ENCODE measurements at places on chromosomes 2 and 18.

- no peak for DNase-seq
Measured at GRCh38 chr2:114684403-114684802, 242.0 kb downstream of the DPP10 start.

- no peak for DNase-seq
Measured at GRCh38 chr18:51236225-51236624, 38.7 kb upstream of the MEX3C start.

- DNase-seq, result no peak
Measured at GRCh38 chr2:233349005-233349998, 5.0 kb upstream of the DGKD start.

GRCh38 chr2:9269295-9269694 is 62.7 kb downstream of the ASAP2 start:
- DNase-seq, result no peak

- peak; percentile 71 for DNase-seq
Measured at GRCh38 chr2:30234180-30234971, 3.0 kb downstream of the LBH start.

DNA sequence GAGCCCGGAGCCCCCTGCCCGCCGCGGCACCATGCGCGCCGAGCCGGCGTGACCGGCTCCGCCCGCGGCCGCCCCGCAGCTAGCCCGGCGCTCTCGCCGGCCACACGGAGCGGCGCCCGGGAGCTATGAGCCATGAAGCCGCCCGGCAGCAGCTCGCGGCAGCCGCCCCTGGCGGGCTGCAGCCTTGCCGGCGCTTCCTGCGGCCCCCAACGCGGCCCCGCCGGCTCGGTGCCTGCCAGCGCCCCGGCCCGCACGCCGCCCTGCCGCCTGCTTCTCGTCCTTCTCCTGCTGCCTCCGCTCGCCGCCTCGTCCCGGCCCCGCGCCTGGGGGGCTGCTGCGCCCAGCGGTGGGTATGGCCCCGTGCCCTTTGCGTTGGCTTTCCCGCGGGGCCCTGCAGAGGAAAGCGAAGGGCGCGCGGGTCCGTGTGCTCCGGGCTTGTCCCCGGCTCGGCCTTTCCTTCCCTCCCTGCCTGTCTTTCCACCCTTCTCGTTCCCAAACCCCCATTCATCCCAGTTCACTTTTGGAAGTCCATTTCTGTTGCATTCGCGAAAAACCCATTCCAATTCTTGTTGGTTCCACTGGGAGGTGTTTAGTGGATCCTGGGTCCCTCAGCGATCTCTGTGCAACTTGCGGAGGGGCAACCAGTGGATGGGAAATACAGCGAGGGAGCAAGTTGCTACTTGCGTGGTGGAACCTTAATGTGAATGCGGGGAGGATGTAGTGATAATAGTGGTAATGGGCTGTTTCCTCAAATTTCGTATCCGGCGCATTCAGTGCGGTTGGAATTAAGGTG is 599 bp downstream of the ADAM23 start:
- DNase-seq, result peak; percentile 4

- no peak for DNase-seq
Measured at GRCh38 chr2:187994464-187995331, 297.0 kb upstream of the GULP1 start.

DNA sequence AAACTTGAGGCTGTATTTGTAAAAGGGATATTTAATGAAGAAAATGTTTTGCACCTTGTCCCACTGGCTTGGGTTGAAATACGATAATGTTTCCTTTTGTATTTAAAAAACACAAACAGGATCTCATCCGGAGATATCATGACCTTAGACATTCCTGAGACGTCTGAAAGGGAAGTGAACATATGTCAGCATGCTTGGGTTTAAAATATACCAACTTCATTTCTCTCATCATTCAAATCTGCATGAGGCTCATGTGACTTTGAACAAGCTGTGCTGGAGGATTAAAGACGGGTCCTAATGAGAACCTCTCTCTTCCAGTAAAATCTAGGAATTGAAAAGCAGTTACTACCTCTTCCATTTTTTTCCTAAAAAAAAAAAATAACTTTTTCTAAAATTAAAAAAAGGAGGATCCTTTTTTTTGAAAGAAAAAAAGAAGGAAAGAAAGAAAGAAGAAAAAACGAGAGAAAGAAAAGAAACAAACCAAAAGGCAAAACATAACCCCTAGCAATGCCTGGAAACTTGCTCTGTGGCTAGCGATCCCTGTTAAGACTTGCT is 106.8 kb upstream of the ZFP36L2 start:
- no peak for DNase-seq

- DNase-seq, result no peak
Measured at GRCh38 chr2:221529177-221529942, 42.7 kb downstream of the EPHA4 start.

DNA sequence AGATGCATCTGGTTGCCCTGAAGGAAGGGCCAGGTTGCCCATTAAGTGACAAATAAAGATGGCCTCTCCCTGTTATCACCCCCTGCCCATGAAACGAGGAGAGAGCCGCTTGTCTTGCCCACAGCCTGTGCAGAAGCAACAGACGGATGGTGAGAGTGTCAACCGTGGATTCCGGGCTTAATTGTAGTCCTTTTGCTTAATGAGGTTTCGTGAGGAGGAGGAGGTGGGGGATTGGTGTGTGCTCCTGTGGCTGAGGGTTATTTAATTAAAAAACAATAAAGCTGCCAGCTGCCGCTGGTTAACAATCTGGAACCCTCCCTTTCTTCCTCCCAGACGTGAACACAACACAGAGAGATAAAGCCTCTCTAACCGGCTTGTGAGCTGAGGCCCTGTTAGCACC is 188.0 kb upstream of the PARD3B start:
- DNase-seq, result no peak

DNA sequence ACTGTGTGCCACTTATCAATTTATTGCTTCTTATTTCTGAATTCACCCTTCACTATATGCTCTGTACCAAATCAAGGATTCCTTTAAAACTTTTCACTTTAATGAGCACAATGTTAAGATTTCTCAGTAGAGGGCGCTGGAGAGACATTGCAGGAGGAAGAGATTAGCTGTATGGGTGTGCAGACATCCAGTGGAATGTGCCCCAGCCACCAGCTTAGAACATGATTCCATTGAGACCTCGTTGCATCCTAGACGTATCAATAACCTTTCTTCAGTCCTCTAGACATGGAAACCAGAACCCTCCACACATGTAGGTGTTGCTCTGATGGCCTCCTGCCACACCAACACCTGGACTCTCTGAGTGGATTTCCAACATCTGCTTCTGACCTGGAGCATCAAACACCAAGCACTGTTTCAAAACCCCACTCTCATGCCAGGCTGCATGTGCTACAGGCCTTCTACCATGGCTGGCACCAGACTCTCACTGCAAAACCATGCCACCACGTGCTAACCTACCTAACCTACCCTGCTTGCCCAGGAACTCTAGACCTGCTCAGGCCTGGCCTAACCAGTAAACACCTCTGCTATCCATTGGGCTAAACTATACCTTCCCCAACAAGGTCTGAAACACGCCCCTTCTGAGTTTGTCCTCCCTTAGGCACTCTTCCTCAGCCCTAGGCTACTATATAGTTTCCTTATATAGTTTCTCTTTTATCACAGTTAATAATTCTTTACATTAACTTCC is 633.2 kb upstream of the PKDCC start:
- no peak for DNase-seq

GRCh38 chr2:149735237-149735958 is 147.8 kb upstream of the MMADHC start:
- no peak for DNase-seq

DNA sequence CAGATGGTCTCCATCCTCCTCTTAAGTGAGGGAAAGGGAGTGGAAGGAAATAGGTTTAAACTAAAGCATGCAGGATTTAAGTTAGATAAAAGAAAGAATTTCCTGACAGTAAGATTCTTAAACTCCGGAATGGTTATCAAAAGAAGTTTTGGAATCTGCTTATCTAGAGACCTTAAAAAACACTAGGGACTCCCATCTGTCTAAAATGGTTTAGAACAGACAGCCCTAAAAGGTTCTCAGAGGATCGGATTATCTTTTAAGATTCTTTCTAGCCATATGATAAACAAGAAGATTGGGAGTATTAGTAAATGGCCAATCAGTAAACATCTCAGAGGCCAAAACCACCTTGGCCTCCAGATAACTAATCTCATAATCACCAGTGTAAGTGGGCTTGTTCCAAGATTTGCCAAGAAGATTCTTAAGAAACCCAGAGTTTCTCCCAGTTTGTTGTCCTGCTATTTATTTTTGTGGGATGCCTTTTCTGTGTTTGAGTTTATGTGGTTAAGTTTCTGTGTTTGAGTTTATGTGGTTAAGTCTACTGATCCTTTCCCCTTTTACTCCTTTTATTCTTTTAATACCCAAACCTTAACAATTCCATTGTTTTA is 314.9 kb upstream of the NRP2 start:
- DNase-seq, result no peak

DNA sequence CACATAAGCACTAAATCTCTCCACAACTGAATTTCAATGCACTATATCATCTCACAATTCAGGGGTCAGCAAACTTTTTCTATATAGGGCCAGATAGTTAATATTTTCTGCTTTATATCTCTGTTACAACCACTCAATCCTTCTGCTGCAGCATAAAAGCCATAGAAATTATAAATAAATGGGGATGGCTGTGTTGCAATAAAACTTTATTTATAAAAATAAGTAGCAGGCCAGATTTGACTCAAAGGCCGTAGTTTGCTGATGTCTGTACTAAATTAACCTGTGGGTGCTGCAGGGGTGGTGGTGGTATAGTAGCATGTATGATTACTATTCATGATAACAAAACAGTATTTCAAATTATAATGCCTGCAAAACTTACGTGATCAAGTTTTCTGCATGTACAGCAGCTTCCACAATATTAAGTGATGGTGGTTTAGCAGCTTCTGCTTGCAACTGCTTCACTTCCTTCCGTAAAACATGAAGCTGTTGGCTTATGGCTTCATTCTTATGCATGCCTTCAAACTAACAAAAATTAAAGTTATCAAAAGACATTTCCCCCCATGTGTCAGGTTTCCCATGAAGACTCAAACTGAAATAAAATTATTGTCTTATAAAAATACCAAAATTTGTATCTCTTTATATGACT is 64.1 kb downstream of the SIGLEC15 start:
- no peak for DNase-seq

DNA sequence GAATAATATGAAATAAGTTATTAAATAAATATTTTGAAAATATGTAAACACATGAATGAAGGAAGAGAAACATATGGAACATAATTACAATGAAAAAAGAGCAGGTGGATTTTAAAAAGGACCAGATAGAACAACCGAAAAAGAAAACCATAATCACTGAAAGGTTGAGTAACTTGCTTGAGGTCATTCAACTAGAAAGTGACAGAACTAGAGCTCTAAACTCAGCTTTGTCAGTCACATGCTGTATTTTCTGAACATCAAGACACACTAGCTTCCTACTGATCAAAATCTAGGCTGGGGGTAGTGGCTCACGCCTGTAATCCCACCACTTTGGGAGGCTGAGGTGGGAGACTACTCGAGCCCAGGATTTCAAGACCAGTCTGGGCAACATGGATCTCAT is 30.0 kb upstream of the ITGAV start:
- DNase-seq, result no peak

DNA sequence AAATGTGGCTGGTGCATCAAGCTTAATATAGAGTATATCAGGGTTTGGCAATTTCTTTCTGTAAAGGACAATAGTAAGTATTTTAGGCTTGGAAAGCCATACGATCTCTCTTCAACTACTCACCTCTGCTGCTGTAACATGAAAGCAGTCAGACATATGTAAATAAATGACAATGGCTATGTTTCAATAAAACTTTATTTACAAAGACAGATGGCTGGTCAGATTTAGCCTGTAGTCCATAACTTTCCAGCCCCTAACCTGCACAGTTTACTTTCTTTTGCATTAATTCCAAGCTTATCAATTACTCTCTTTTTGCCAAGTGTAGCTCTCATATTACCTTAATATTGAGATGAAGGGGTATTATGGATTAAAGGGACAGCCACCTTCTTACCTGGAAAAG is 83.1 kb downstream of the LRATD1 start:
- DNase-seq, result no peak

- DNase-seq, result no peak
Measured at GRCh38 chr2:200797242-200797770, 14.4 kb upstream of the BZW1 start.

DNA sequence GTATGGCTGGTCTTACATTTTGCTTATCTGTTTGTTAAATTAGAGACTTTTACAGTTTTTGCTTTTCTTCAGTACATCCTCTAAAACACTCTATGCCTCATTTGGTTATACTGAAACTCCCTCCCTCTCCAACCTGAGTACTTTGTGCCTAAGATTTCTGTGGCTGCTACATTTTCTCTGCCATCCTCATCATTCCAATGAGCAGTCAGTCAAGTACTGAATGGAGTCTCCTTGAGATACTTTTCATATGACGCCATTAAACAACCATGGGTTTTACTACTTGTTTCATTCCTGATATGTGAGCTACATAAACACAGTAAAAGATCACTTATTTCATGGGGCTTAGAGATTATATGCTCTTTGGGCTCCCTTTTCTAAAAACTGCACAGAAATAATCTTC is 196.7 kb upstream of the EPC2 start:
- no peak for DNase-seq

GRCh38 chr2:241924069-241924908 is 54.8 kb downstream of the RTP5 start:
- DNase-seq, result no peak

- DNase-seq, result no peak
Measured at GRCh38 chr2:69546646-69547045, 96.9 kb downstream of the AAK1 start.

DNA sequence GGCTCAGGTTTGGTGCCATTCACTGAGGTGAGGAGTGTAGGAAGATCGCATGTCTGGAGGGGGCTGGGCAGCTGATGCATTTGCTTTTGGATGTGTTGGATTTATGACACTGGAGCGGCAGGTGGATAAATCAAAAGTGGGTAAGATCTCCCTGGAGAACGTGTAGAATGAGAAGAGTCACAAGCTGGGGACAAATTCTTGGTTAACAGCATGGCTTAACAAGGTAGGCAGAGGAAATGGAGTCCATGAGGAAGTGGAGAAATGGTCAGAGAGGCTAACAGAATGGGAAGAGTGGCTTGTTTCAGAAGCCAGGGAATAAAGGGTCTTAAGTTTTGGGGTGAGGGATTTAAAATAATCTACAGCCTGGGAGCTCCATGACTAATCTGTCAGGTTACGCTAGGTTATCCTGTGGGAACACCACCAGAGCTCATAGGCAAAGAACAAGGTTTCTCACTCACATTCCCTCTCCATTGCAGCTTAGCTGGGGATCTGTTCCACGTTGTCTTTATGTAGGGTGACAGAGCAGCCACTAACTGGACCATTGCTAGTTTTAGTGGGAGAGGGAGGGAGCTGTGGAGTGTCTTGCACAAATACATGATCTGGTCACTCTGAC is 12.8 kb downstream of the TSN start:
- DNase-seq, result no peak

DNA sequence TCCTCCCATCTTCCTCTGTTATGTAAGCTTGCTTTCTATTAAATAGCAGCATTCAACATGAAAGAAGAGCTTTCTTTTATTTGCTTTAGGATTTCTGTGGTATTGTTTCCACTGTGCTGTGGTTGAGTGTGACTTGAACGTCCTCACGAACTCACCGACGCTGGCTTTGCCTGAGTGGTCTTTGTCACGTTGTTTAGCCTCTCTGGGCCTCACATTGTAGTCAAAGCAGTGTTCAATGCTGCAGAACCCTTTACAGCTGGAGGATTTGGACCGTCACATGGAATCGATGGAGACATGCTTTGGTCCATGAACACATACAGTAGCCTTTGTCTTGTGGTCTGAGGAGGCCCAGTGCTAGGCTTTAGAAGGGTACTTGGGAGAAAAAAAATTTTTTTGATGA is 66.3 kb downstream of the TANC1 start:
- DNase-seq, result no peak

All from GM04504 (cell line).